Activated CD8-positive, alpha-beta T cell treated with anti-CD3 and anti-CD28 coated beads for 36 hours (primary cell): ENCODE measurements at places on chromosomes 4 and X. TPM values are rescaled to one million over a fixed set of nuclear protein-coding genes. Genes with fewer than 3 reads are reported as not detected.

Gene CXorf49
- total RNA-seq, result not detected

Gene MAGEC1
- total RNA-seq, result not detected

Gene P2RY4
- total RNA-seq, result 0.27 TPM

Gene FGD1
- total RNA-seq, result 0.07 TPM

Gene MID2
- 7.4 TPM for total RNA-seq

Gene TRMT44
- total RNA-seq, result 26.3 TPM

Gene AR
- total RNA-seq, result not detected

Gene FAM9C
- not detected for total RNA-seq

Gene TRIM61
- 1.1 TPM for total RNA-seq

Gene FHIP1A
- 0.76 TPM for total RNA-seq

Gene TIGD2
- total RNA-seq, result 2.0 TPM

Gene CLDN22
- not detected for total RNA-seq

Gene ART3
- total RNA-seq, result not detected

Gene RIPPLY1
- not detected for total RNA-seq

Gene RHOXF2
- total RNA-seq, result not detected

Gene HDAC6
- 54.5 TPM for total RNA-seq

Gene ANKRD50
- 0.54 TPM for total RNA-seq
